ENCODE measurements at places on chromosomes 4 and X. TPM values are rescaled to one million over a fixed set of nuclear protein-coding genes. Genes with fewer than 3 reads are reported as not detected.

DNA sequence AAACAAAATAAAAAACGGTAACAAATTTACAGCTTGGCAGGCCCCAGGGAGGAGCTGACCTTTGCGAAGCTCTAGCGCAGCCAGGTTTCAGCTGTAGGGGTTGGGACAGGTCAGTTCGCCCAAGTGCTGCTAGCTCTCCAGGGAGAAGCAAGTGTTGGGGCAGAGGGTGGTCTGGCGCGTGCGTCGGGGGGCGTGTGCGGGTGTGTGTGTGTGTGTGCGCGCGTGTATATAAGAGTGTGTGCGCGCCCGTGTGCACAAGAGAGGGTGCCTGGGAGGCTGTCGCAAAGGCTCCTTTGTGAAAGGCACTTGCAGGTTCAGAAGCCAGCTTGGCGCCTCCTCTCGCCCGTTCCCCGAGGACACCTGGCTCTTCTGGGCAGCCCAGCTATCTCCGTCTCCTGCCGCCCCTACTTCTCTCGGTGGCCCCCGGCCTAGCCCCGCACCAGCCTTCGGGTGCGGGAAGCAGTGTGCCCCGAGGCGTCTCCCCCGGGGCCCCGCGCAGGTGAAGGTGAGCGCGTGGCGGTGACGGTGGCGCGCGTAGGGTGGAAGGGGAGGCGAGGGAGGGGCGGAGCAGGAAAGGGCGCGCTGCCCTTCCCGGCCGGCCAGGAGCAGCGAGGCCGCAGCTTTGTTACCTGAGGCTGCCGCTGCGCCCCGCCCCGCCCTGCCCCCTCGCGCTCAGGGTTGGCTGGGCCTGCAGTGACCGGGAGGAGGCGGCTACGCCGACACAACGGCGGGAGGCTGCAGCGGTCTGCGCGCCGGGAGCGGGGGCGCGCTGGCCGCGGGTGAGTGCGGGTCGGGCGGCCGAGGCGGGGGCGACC is at the start of gene FHDC1:
Gene FHDC1, plus strand, starts transcription at position 693 of the 815 bp plus-strand sequence. CDS start 6,735 bp downstream, outside the sequence.
- DNase-seq, result peak; percentile 54

GRCh38 chr4:90842960-90843359 is 715.8 kb downstream of the CCSER1 start:
- DNase-seq, result no peak

DNA sequence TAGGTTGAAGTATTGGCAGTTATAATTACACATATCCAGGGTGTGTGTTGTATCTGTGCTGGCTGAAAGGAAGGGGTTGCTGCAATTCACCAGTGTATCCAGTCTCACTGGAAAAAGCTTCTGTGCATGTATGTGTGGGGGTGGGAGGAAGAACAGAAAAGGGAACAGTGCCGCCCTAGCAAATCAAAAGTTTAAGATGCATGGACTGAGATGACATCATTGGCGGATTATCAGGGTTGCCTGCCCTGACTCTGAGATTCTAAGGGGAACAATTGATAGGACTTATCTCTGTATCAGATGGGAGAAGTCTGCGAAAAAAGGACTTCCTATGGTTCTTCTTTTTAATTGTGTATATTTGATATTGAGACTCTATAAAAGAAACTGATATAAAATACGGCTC is 3.5 kb downstream of the SLC25A43 start:
- DNase-seq, result no peak

DNA sequence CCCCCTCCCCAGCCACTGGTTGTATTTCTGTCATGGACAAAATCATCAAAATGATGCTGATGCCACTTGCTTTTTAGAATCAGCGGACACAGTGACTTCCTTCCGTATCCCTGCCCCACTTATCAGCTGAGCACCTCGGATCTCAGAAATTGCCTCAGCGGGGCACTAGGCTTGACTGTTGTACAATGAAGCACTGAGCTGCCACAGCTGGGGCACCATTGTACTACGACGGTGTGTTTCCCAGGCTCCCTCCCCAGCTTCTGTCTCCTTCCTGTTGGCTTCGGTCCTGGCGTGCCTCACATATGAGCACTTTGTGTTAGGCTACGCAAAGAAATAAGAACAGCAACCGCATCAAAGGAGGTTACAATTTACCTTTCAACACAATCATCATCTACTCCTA is 82.4 kb downstream of the F11 start:
- DNase-seq, result no peak

GRCh38 chrX:72003811-72004750 is 93.4 kb downstream of the NHSL2 start:
- peak; percentile 69 for DNase-seq

The PPARGC1A gene
- 112 TPM for total RNA-seq

The PITX2 gene
- total RNA-seq, result 58.0 TPM

The PDHA2 gene
- total RNA-seq, result not detected
